HL-60 (cell line): ENCODE measurements at places on chromosomes 2 and 18.

DNA sequence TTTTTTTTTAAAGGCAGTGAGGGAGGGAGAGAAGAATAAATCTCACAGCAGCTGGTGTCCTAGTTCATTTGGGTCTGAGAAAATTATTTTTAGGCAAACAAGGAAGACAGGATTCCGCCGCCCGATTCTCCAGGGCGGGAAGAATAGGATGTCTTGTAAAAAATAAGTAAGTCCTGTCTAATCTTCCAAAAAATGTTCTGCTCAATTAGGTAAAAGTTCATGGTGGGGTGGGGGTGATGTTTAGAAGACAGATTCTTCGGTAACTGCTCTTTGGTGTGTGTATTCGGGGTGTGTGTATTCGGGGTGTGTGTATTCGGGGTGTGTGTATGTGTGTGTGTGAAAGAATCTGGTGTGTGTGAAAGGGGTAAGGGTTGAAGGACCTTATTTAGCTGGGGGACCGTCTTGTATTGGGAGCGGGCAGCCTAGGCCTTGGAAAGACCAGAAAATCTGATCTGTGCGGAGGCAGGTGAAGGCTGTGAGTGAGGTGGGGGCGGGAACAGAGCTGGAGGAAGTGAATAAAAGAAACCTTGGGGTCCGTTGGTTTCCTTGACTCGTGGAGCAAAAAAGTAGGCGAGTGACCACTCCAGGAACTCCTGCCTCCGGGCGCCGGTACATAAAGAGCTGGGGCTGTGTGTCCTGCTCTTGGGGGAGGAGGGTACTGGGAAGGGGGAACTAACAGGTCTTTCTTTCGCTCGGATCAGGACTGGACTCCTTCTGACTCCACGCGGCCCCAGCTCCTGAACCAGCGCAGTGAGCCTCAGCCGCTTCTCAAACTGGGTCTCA, 4.4 kb upstream of the PAX3 start:
- no peak for DNase-seq

DNA sequence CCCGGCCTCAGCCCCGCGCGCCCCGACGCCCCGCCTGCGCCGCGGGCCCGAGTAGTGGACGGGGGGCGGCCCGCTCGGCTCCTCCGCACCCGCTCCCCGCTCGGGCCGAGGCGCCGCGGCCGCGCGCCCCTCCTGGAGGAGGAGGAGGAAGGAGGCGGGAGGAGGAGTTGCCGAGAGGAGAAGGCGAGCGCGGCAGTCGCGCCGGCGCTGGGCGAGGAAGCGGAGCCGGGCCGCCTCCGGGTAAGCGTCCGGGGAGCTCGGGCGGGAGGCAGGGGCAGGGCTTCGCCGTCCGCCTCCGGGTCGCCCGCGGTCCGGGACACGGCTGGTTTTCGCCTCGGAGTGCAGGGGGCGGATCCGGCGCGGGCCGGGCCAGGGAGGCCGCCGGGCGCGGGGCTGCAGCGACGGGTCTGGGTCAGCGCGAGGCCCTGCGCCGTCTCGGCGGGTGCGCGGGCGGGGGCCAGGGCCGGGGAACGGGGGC, at the start of gene SOCS6:
SOCS6 (plus strand) TSS at position 195 of the 478 bp plus-strand sequence. CDS start 35,624 bp downstream, outside the sequence.
- peak; percentile 80 for DNase-seq

GRCh38 chr2:236086971-236087465, 81.2 kb downstream of the GBX2 start:
- no peak for DNase-seq

GRCh38 chr18:11807233-11807632, 44.0 kb upstream of the CHMP1B start:
- DNase-seq: no peak

- no peak for DNase-seq
Observed at GRCh38 chr2:47043142-47043890, 111.8 kb downstream of the STPG4 start.

DNA sequence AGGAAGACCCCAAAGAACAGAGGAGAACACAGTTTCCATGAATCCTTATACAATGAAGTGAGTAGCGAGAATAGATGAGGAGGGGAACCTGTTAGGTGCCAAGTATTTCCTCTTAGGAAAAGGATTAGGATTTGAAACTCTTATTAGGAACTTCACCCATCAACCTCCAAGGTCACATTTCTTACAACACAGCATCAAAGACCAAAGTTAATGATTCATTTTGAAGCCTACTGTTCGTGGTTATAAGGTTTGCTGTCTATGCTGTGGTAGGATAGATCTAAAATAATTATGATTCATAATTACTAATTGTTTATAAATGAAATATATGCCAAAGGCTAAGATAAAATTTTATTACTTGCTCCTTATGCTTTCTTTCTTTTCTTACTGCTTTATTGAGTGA, 6.1 kb downstream of the CFAP221 start:
- DNase-seq: no peak

DNA sequence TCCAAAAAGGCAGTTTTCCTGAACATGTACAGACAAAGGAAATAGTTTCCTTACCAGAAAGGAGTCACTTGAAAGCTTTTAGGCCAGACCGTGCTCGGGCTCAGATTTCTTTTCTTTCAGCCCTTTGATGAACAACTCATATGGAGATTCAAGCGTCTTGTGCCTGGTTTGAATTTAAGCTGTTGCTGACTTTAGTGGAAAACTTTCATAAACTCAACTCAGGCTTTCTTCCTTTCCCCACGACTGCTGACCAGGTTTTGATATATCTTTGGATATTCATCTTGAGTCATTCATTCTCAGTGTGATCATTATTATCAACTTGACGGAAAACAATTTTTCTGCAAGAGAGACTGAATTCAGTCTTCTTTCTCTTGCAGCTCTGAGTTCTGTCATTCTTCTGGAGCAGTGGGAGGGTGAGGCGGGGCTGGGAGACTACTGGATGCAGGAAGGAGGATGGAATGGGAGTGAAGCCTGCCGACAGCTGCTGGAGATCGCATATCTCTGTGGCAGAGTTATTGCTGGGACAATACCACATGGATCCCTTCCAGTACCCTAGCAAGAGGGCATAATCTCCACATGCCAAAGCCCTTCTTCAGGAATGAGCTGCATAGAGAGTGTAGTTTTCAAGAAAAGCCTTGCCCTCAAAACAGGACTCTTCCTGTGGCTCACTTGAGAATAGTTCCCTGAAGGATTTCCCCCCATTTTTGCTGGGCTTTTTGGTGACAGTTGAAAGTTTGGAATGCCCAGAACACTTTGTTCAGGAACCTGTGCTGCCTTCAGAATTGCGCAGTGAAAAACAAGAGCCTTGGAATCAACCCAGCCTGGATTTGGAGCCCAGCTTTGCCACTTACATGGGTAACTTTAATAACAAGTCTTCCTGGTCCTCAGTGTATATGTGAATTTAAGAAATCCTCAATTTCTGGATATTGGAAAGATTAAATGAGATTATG, 364.4 kb downstream of the ZNF521 start:
- no peak for DNase-seq

DNA sequence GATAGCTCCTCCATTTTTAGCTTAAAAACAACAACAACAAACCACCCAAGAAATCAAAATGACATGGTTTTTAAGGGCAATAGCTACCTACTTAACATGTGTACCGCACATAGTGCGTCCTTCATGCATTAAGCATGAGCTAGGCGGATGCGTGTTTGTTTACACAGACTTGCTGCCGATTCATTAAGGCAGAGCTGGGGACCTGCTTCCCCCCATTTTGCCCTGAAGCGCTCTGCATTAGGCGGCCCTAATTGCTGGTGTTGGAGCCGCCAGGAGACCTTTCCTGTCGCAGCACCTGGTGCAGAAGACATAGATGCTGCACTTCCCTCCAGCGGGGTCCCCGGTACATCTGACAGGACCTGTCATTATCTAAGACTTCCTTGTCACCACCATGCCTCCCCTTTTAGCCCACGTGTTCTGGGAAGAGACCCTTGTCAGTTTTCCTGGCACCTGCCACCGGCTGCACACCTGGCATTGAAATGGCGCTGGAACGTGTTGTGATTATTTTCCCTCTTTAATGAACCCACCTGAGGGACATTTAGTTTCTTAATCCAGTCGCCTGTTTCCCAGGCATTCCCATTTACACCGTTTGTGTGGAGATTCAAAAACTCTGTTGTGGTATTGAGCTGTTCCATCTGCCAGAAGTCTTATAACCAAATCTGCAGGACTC, 261.1 kb upstream of the RAB12 start:
- DNase-seq: no peak

DNA sequence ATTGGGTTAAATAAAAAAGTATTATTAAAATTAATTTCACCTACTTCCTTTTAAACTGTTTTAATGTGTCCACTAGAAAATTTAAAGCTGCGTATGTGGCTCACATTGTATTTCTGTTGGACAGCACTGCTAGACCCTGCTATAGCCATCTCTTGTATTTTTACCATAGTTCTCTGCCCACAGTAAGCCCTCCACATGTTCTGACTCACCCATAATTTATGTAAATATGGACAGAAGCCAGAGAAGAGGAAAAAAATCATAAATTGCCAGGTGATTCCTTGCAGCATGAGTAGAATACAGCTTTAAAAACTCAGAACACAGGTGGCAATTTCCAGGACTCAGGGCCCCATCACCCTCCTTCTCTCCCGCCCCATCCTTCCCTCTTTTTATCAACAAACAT, 142.4 kb upstream of the MEX3C start:
- DNase-seq: no peak

DNA sequence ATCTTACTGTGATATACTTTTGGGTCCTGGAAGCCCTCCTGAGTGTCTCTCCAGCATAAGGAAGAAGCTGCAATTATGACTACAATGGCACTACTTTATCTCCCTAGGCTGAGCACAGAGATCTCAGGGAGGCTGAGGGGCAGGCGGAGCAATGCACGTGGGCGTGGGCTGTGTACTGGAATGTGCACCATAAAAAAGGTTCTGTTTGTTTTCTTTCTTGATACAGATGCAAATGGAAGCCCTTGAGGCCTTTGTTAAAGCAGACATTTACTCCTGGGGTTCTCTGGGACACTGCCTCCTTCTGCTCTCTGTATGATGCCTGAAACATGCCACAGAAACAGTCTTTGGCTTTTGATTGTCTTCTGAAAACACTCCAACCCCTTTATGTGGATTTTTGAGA, 79.1 kb upstream of the DLX2 start:
- no peak for DNase-seq

GRCh38 chr2:18262601-18263000, 297.9 kb downstream of the RDH14 start:
- no peak for DNase-seq

GRCh38 chr18:75264195-75264594, 53.6 kb downstream of the TSHZ1 start:
- DNase-seq: no peak

- DNase-seq: peak; percentile 55
Observed at GRCh38 chr2:229416116-229416694, 145.1 kb upstream of the PID1 start.

GRCh38 chr2:135817951-135818350, 19.0 kb downstream of the LCT start:
- DNase-seq: no peak

- DNase-seq: no peak
Observed at GRCh38 chr18:48991676-48992075, 40.9 kb upstream of the SMAD7 start.

DNA sequence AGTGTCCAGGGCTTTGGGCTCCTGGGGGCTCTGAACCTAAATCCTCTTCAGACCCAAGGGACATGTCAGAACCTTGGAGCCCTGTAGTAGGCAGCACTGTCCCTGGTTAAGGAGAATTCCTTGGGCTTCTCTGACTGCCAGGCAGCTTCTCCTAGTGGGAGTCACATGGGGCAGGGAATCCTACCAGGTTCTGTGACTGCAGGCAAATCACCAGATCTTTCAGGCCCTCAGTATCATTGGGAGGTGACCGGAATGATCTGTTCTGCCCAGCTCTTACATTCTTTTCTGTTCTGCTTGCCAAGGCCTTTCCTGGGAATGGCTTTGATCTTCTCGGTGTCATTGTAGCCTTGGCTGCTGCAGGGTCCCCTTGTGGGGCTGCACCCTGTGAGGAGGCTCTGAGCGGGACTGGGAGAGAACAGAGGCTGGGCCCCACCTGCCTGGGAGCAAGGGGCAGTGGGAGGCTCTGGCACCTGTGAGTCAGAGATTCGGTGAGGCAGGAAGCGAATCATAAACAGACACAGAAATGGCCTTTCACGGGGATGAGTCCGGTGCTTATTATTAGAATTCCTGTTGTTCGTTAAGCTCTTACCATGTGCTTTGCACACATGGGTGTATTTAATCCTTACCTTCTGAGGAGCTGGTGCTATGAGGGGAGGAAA, 14.1 kb downstream of the CEP68 start:
- DNase-seq: no peak

DNA sequence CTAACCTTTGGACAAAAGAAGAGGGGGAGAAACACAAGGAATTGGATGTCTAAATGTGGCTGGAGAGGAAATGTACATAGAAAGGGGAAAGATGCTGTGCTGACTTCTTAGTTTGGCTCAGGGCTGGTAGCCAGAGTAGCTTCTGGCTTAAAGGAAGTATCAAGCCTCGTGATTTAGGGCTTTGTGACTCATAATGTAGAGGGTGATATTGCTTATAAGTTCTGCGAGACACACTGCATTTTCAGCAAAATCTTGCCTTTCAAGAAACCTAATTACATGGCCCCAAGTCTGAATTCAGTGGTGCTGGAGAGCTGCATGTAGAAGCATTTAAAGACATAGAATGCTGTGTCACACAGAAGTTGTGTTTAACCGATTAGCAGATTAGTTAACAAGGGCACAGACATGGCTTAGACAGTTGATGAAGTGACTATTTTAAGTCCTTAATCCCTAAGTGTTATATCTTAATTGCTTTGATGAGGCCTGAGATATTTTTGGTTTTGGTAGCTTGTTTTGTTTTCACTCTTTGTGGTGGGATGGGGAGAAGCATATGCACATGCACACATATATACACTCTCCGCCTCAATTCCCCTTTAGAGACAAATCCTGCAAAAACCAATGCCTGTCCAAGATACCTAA, 66.4 kb downstream of the EPAS1 start:
- DNase-seq: no peak

DNA sequence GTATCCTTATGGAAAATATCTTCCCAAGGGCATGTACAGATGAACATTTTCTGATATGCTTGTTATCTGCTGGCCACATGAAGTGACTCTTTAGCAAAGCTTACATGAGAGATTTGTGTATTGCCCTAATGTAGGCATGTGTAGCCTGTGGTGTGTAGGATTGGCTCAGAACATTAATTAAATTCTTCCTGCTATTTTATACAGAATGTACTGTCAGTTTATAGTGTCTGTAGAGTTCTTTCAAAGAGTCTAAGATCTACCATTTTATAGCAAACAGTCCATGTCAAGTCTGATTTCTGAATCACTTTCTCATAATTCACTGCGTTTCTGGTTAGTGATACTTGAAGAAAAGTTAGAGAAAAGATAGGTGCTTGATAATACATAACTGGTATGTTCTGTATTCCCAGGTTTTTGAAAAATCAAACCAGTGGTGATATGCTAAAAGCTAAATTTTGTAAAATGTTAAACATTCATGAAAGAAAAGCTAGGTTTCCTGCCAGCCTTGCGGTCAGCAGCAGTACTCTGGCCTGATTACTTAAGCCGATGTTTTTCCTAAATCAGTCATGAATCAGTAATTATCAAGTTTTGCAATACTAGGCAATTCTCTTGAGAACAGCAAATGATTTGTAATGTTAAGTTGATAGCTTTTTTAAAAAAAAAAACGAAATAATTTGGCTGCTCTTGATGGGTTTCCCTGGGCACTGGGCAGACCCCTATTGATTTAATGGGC, 30.9 kb upstream of the EFEMP1 start:
- DNase-seq: no peak
